ENCODE measurements at places on chromosomes 7 and 10.

DNA sequence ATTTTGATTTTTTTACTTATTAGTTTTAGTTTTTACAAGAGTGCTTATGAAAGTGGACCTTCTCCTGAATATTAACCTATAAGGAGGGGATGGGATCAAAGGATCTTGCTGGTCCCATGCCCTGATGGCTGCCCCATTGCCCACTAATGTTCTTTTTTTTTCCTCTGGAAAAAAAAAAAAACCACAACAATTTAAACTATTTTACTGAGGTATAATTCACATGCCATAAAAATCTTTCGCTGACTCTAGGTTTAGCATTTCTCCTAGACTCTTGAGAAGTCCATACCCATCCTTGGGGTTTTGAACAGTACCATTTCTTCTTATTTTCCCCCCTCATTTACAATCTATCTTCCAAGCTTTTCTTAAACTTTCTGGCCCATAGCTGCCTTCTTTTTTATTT, 481.8 kb downstream of the TFEC start:
- DNase-seq, result no peak

- DNase-seq, result no peak
Measured at GRCh38 chr10:84837041-84837812, 508.8 kb downstream of the CCSER2 start.

DNA sequence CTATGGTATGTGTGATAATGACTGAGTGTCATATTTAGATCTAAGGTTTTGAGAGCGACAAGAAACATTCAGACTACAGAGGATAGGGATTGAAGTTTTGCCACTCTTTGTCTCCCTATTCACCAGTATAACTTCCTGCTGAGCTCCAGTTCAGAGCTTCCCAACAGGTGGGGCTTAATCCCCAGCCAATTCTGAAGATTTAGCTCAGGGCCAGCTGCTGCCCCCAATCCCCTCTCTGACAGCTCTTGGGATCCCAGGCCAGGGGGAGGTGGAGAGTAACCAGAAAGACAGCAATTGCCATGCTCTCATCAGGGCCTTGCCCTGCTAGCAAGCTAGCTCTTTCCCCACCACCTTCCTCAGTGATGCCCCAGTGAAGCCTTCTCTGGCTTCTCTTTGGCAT, 57.8 kb downstream of the TRIL start:
- no peak for DNase-seq

- no peak for DNase-seq
Measured at GRCh38 chr7:94440451-94441039, 45.9 kb downstream of the COL1A2 start.

GRCh38 chr10:126058104-126058503, 161.7 kb downstream of the FANK1 start:
- DNase-seq, result no peak

DNA sequence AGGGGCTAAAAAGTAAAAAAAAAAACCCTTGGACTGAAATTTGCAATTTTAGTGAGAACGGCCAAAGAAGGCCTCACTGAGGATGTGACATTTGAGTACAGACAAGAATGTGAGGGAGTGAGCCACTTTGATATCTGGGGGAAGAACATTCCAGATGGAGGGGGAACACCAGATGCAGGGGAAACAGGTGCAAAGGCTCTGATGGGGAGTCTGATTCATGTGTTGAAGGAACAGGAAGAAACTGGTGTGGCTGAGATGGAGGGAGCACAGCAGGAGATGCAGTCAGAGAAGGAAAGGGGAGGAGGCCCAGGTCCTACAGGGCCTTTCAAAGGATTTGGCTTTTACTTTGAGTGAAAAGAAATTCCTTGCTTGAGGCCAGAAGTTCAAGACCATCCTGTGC, 615.7 kb upstream of the NRP1 start:
- DNase-seq, result no peak

DNA sequence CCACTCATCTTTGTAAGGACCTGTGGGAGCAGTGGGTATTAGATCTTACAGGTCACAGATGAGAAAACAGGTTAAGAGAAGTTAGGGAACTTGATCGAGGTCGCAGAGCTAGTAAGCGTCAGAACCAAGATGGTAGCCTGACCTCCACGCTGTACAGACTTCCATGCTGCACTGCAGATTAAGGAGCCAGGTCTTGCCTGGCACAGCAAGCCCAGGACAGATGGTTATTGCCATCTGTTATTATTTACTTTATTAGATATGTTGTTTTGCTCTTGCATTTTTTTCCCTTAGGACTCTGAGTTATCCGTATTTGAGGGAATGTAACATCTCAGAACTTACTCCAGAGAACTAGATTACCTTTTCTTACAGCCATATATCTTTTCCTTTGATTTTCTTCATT, 147.2 kb downstream of the NSUN6 start:
- DNase-seq, result no peak

DNA sequence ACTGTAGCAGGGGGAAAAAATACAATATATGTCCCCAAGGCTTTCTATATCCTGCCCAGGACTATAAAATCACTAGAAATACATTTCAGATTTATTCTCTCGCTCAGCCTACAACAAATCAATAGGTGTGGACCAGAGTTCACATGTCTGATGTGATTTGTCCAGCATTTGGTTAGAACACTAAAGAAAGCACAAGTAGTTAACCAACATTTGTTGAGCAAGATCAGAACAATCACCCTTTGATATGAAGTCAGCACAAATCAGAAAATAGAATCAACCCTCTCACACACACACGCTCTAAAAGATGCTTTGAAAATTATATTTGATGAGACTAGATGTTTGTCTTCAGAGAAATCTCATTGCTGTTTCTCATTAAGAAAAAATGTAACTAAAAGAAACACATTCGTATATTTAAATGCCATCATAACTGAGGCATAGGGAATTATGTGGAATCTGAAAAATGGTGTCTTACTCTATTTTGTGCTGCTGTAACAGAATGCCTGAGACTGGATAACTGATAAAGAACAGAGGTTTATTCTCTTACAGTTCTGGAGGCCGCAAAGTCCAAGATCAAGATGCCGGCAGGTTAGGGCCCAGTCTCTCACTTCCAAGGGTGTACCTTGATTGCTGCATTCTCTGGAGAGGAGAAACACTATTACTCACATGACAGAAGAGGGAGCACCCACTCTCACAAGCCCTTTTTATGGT, 10.5 kb downstream of the AKR1D1 start:
- DNase-seq, result no peak

- DNase-seq, result no peak
Measured at GRCh38 chr10:23324351-23324750, 20.2 kb downstream of the C10orf67 start.

DNA sequence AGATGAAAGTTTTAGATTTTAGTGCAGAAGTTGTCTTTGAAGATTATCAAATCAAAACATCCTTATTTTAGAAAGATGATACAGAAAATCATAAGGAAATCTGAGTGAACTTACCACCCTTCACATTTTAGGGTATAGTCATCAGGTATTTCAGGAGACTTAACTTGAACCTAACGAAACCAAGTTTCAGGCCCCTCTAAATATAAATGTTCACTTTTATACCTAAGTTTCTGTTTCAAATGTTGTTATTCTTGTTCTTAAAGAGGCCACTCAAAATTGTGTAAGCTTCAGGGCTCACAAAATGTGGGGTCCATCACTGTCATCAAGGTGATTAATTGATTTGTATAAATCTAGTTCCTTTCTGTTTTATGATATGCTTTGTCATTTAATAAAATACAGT, 216.2 kb downstream of the KIAA1217 start:
- no peak for DNase-seq

GRCh38 chr7:36036590-36036989, 116.5 kb upstream of the EEPD1 start:
- no peak for DNase-seq

DNA sequence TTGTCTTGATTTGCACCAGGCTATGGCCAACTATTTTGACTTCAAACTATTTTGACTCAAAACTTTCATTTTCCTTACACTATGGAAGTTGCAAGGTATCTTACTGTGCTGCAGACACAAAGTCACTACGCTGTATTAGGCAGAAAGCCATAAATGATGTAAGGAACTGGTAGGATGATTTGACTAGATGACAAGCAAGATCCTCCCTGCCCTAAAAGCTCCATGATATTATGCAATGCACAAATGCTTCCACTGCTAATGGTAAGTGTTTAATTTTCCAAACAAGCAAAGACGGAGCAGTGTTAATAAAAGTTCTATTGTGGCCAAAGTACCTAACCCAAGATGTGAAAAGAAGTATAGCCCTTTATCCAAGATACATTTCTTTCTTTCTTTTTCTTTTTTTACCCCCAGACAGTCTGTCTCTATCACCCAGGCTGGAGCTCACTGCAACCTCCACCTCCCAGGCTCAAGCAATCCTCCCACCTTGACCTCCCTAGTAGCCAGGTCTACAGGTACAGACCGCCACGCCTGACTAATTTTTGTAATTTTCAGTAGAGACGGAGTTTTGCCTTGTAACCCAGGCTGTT, 98.2 kb downstream of the ANK3 start:
- no peak for DNase-seq

- no peak for DNase-seq
Measured at GRCh38 chr7:20556091-20556490, 59.4 kb upstream of the ABCB5 start.

DNA sequence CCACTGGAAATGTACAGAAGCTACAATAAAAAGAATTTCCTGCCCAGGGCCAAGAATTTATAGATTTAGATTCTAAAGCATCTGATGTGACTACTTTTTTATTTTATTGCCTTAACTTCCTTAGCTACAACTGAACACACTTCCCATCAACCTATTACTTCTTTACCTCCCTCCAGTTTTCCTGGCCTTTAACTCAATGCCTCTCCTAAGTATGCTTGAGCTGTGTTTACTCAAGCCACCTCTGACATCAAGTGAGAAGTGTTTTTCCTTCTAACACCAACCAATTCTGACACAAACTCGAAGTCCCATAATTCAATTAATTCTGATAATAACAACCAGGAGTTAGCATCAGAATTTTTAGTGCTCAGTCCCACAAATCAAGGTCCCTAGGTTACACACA, 170.0 kb downstream of the IMMP2L start:
- no peak for DNase-seq

GRCh38 chr10:43160046-43160920, 22.0 kb downstream of the CSGALNACT2 start:
- no peak for DNase-seq

- no peak for DNase-seq
Measured at GRCh38 chr10:129471447-129472175, 4.6 kb downstream of the MGMT start.

- no peak for DNase-seq
Measured at GRCh38 chr10:98832738-98833137, 386.0 kb upstream of the HPS1 start.

GRCh38 chr10:101453318-101453717, 99.4 kb downstream of the BTRC start:
- no peak for DNase-seq

- no peak for DNase-seq
Measured at GRCh38 chr7:33778195-33778594, 127.1 kb upstream of the BMPER start.

GRCh38 chr7:22660293-22660692, 66.7 kb upstream of the IL6 start:
- DNase-seq, result no peak

DNA sequence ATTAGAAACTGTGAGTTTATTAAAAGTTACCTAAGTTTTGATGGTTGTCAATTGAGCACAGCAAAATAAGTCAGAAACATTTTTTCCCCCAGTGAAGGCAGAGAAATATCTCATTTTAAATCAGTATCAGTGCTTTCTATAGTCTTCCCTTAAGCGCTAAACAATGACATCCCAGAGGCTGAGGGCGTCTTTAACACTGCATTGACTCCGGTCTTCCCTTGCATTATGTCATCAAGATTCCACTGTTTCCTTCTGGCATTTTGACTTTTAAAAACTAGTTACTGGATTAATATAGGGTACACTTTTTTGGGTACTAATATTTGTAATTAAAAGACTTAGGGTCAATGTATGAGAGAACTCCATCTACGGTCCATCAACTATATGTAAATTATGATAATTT, 3.9 kb downstream of the GLUD1 start:
- no peak for DNase-seq

DNA sequence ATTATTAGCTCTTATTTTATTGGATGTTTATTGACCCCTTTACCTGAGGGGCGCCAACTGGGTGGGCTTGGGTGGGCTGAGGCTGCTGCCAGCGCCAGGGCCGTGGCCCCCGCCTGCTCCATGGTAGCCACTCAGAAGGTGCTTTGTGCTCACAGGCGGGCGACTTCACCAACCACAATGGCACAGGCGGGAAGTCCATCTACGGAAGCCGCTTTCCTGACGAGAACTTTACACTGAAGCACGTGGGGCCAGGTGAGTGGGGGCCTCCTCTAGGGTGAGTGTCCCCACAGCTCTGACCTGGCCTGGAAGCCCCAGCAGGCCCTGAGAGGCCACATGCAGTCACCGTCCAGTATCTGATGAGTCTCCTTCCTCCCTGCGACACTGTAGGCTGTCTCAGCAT, 4.1 kb downstream of the PPIF start:
- no peak for DNase-seq

DNA sequence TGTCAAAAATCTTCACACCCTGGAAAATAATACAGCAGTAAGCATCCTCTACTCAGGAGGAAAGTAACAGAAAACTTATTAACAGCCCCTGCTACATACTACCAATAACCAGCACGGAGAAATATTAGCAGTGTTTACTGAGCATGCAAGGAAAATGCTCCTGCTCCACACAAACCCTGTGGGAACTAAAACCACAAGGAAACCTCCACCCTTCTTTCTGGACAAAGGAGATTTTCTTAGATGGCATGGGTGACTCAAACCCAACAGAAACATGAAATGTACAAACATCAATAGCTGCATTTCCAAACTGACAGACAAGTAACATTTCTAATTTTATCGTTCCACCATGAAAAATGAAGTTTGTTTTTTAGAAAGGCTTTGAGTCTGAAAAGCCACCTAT, 113.4 kb downstream of the VPS41 start:
- DNase-seq, result no peak

DNA sequence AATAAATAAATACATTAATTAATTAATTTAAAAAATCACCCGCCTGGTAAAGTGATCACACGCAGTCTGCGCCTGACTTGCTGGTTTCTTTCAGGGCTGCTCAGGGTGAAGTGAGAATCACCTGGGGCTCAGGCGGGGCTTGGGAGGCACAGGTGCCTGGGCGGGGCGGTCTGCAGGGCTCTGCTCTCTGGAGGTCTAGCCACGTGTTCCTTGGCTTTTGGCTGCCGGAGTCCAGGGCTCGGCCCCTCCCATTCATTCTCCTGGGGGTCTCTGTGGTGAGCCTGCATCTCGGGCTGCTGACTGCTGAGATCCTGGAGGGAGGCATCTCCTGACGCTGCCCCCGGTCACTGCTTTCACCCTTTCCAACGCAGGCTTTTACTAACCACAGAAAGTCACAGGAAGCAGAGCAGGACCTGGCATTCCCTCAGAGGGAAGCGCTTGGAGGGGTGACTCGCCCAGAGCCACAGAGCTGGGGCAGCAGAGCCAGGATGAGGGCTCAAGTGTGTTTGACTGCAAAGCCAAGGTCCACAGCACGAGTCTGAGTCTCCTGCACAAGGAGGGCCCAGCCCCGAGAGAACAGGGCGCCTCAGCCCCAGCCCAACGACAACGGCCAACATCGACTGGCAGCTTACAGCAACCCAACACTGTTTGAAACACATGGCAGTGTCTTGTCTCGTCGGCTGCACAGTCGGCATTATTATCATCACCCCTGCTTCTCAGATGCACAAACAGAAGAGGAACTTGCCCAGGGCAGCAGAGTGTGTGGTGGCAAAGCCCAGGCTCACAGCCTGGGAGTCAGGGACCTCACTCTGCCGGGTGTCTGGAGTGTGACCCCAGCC, 22.4 kb upstream of the MNX1 start:
- no peak for DNase-seq

GRCh38 chr10:22821501-22821900, 106.4 kb upstream of the ARMC3 start:
- no peak for DNase-seq

All from effector memory CD4-positive, alpha-beta T cell (primary cell).